ENCODE measurements at places on chromosomes 4 and X. TPM values are rescaled to one million over a fixed set of nuclear protein-coding genes. Genes with fewer than 3 reads are reported as not detected.

SMIM10 gene
- 5.9 TPM for total RNA-seq

FAM13A gene
- 64.3 TPM for total RNA-seq

AFM gene
- total RNA-seq = not detected

KCND1 gene
- 1.3 TPM for total RNA-seq

SERPINA7 gene
- total RNA-seq = not detected

VCX gene
- total RNA-seq = not detected

STK32B gene
- total RNA-seq = 1.3 TPM

MTTP gene
- total RNA-seq = not detected

NDP gene
- not detected for total RNA-seq

STPG2 gene
- 0.66 TPM for total RNA-seq

ZDHHC15 gene
- total RNA-seq = not detected

GATA1 gene
- not detected for total RNA-seq

POU4F2 gene
- total RNA-seq = not detected

IRS4 gene
- total RNA-seq = not detected

FRMPD4 gene
- not detected for total RNA-seq

STS gene
- 3.6 TPM for total RNA-seq

HSPA4L gene
- total RNA-seq = 3.6 TPM

DNA sequence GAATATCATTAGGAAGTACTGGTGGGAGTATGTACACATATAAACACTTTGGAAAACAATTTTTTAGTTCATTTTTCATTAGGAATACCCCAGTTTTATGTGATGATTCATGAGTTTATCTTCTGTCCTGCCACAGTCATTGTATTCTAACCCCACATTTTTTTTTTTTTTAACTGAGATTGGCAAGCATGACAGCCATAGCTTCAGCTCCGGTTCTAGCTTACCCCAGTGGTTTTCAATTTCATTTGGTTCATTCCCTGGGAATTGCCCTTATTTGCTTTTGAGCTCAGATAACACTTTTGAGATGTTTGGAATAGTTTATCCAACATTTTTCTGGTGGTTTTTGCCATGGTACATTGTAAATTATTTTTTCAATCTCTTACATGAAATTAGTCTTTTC lies 21.0 kb upstream of the FMR1 start:
- no peak for DNase-seq

DNA sequence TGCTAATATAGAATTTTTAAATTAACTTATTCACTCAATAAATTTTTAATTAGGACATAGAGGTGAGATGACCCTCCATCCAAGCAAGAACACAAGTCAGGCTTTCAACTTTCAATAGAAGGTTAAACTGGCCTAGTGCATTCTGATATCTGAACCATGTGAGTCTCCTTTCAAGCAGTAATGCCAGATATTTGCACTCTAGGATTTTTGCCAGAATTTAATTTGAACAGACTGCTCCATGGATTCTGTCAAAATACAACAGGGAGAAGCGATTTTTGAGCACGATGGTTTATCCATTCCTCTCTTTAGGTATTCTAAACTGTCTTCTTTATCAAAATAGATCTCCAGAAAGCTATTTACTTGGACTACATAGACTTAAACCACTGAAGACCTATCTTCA lies 72.0 kb upstream of the DCLK2 start:
- DNase-seq = no peak

GRCh38 chrX:31099536-31100090 lies 27.8 kb upstream of the FTHL17 start:
- no peak for DNase-seq

- DNase-seq = no peak
These were observed 4.7 kb upstream of the TSPYL2 start for GRCh38 chrX:53077207-53078197.

- no peak for DNase-seq
These were observed 836.5 kb upstream of the HTR2C start for GRCh38 chrX:113747274-113747973.

GRCh38 chrX:69568828-69569227 lies 47.1 kb upstream of the EDA start:
- DNase-seq = no peak

DNA sequence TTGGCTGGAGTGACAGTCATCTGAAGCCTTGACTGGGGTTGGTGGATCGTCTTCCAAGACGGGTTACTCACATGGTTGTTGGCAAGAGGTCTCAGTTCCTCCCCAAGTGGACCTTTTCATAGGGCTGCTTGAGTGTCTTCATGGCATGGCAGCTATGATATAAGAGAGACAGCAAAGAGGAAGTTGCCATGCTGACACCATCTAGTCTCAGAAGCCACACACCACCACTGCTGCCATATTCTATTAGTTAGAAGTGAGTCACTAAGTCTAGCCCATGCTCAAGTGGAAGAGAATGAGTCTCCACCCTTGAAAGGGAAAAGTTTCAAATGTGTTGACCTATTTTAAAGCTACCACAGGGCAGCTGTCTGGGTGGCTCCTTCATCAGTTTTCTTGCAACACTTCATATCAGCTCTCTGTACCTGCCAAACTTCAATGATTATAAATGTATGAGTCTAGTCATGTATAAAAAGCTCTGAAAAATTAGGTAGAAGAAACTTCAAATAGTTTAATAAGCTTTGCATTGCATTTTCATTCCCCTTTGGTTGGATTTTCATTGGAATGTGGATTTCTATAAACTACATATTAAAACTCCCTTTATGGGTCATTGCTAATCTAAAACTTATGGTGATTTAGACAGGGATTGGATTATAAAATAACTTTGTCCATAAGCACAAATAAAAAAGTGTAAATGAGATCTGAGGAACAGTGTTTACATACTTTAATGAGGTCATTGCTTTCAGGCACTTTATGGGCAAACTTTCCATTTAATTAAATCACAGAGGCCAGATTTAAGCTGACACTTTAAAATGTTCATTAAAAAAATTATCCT lies 68.0 kb upstream of the ATXN3L start:
- no peak for DNase-seq

DNA sequence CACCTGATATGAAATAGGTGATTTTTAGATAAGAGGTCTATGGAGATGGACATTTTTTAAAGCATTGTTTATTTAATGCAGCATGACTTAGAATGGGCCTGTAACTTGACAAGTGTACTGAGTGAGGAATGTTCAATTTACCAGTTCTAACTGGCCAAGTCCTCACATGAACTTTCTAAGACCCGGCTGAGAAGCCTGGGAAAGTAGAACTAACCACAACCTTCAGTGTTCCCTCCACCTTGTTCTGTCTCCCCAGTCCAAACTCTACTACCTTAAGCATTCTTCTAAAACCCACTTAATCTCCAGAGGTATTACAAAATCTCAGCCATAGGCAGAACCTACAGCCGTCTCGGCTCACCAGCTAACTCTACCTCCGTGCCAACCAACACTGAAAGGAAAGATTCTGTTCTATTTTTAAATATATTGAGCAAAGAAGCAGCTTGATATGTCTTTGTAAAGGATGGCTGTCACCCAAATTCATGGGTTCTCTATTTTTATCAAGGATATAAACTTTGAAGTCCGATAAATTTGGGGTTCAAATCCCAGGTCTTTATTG lies 6.8 kb downstream of the PPARGC1A start:
- no peak for DNase-seq

- no peak for DNase-seq
These were observed 1138.4 kb downstream of the PCDH19 start for GRCh38 chrX:99271641-99272040.

DNA sequence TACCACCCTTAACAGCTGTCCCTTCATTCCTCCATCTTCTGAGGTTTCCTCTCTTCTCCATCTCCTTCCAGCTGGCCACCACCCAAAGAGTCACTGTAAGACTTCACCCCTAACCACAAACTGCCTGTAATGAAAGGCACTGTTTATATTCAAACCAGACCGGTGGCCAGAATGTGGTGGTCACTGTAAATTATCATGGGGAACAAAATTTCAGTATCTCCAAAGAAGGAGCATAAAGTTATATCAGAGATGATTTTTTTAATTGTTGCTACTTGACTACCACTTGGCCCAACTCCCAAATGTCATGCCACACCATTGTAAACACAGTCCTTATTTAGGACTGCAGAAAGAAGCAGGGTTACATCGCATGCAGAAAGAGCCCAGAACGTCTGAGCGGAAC lies 44.8 kb downstream of the SMARCA1 start:
- DNase-seq = no peak

- no peak for DNase-seq
These were observed 94.5 kb upstream of the EOLA2 start for GRCh38 chrX:150032742-150033141.

- DNase-seq = no peak
These were observed 5.5 kb upstream of the FAM47E start for GRCh38 chr4:76246025-76246424.

GRCh38 chr4:162891788-162892707 lies 274.6 kb downstream of the NAF1 start:
- no peak for DNase-seq

GRCh38 chr4:62912531-62912930 lies 1496.7 kb downstream of the TECRL start:
- DNase-seq = no peak

DNA sequence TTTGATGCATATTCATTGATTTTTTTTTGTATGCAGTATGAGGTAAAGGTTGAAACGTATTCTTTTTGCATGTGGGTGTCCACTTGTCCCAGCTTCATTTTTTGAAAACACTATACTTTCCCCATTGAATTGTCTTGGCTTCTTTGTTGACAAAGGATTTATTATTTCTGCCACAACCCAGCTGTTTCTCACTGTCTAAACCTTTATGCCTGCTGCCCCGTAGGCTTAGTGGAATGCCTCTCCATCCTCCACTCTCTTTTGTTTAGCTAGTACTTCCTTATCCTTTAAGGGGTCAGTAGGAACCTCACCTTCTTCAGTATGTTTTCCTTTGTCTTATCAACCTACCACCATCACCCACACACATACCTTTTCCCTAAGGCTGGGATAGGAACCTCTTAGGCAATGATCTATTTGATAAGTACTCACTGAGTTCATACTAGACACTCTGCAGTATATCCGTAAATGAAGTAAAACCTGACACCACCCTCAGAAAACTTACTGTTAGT lies 8.5 kb downstream of the FMR1 start:
- no peak for DNase-seq

DNA sequence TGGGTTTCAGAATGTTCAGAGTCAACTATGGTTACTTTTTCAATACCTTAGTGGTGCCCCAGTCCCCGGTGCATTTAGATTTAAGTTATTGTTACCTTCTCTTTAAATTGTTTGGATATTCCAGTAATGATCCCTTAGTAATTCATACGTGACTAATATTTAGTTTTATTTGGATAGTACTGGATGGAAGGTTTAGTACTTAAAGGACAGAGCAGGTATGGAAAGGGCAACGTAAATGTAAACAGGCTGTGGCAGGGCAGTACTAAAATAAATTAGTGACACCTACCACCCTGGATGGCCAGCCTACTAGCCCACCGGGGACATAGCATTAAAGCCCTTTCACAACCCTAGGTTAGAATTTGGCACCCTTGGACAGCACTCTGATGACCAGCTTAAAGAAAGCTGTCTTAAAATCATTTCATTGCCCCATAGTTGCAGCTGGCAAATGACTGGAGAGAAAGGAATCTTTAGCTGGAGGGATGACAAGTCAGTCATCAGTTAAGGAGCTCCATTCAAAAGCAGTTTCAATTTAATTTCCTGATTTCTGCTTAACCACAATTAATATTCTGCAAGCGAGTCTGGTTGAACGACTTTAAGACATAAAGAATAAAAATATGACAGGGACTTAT lies 16.4 kb downstream of the PLP1 start:
- no peak for DNase-seq

DNA sequence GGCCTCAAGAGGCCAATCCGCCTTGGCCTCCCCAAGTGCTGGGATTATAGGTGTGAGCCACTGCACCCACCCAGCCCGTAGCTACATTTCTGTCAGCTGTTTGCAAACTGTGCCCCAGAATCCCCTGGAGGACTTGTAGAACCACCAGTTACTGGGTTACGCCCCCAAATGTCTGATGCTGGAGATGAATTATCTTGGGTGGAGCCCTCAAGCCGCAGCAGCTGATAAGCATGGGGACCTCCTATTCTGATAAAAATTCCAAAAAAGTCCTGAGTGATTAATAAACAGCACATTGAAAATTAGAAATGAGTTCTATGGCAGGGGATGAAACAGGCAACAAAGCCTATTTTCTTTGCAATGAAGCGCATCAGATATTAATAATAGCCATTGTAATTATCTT lies 105.0 kb downstream of the PTTG2 start:
- DNase-seq = no peak

GRCh38 chr4:150033901-150034300 lies 44.3 kb upstream of the DCLK2 start:
- DNase-seq = peak; percentile 91

GRCh38 chrX:138847930-138848329 lies 136.4 kb upstream of the FGF13 start:
- DNase-seq = no peak

DNA sequence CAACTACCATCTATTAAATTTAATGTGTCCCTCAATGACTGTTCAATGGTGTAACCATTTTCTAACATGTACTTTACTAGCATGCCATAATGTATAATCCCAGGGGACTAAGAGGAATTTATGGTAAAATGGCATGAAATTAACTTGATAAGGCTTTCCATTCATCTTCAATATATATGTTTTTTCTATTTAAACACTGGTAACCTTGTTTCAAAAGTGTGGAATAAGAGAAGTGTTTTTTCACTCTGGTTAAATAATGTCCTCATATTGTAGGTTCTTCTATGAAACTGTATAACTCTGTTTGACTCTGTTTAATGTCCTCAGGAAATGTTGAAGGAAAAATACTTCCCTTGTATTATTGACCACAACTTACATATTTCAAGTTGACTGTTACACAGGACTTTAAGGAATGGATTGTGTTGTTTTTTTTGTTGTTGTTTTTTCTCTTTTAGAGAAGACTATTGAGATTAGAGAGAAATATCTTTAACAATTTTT lies 113.8 kb upstream of the ARSJ start:
- no peak for DNase-seq

GRCh38 chr4:14384824-14385223 lies 617.5 kb upstream of the CPEB2 start:
- no peak for DNase-seq

- DNase-seq = no peak
These were observed 2.9 kb upstream of the SLC10A7 start for GRCh38 chr4:146524663-146525062.

GRCh38 chrX:30576881-30577280 lies 685 bp downstream of the TASL start:
- no peak for DNase-seq
